ENCODE measurements at places on chromosomes 7 and 10.
A peak's percentile ranks its signal among the peaks of the same experiment; 100 is the strongest.

- DNase-seq, result no peak
Observed at GRCh38 chr7:20700453-20701227, 85.2 kb downstream of the ABCB5 start.

DNA sequence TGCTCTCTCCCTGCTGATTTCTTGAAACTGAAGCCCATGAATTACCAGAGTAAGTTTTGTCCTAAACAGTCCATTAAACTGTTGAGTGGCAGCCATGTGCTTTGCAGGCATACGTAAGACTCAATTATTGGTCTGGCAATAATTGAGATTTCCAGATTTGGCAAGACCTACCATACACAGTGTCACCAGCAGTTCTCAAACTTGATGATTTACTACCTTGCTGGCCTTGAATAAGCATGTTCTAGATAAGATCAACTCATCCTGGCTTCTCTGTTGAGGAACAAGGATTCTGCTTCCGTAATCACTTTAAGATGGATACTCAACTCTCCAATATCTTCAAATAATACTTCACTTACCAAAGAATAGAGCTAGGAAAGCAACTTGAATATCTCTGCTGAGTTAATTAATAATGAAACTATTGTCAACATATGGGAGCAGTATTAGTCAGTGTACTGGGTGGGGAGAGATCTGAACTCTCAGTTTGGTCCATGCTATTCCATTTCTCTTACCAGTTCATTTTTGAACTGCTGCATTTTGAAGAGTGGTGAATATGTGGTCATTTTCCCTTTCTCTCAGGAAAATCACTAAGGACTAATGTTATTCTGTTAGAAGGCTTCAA lies 181.4 kb downstream of the IPMK start:
- DNase-seq, result no peak

- DNase-seq, result no peak
Observed at GRCh38 chr10:127298381-127298780, 102.0 kb upstream of the INSYN2A start.

DNA sequence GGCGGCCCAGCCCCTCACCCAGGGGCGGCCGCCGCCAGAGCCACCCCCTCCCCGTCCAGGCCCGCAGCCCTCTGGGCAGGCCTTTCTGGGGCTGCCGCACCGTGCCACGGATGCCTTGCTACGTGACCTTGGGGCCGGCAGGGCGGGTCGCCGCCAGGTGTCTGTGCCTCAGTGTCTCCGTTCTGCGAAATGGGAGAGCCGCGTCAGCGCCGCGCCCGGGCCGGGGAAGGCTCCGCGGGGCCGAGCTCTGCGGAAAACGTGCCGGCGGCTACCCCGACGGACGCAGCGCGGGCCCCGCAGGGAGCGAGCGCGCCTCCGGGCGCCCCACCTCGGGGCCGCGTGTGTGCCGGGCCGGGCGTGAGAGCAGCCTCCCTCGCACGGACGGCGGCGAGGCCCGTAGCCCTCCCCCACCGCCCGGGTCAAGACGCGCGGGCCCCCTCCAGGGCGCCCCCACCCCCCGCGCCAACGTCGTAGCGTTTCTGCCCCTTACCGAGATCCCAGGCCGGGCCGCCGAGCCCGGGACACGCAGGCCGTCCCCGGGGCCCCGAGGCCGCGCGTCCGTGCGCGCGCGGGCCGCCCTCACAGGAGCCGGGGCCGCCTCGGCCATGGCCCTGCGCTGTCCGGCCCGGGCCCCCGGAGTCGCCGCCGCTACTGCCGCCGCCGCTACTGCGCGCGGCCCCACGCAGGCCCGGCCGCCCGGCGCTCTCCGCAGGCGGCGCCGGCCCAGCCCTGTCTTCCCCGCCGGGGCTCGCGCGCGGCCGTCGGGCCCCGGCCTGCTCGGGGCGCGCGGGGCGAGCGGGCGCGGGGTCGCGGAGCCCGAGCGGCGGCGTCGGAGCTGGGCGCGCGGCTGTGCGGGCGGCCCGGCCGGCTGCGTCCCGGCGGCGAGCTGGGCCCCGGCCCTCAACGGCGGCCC lies 1.1 kb downstream of the ZNF777 start:
- no peak for DNase-seq

- DNase-seq, result no peak
Observed at GRCh38 chr7:2220030-2220429, 12.7 kb downstream of the MAD1L1 start.

DNA sequence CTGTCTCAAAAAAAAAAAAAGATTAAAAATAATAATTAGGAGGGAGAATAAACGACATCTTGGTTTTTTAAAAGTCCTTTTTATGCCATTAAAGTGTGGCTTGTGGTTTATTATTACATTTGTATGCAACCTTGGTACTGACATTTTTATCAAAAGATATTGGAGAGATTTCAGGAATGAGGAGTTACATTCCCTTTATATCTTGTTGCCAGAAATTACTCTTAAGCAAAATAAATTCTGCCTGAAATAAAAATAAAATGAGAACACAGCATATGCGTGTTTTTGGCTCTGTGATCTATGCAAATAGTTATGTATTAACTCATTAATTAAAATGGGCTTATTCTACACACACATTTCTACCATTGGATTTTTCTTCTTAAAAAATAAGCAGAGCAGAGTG lies 202.4 kb downstream of the BICC1 start:
- no peak for DNase-seq

GRCh38 chr7:36591636-36592035 lies 132.7 kb downstream of the AOAH start:
- no peak for DNase-seq

- peak; percentile 51 for DNase-seq
Observed at GRCh38 chr7:13982940-13983677, 6.4 kb downstream of the ETV1 start.

DNA sequence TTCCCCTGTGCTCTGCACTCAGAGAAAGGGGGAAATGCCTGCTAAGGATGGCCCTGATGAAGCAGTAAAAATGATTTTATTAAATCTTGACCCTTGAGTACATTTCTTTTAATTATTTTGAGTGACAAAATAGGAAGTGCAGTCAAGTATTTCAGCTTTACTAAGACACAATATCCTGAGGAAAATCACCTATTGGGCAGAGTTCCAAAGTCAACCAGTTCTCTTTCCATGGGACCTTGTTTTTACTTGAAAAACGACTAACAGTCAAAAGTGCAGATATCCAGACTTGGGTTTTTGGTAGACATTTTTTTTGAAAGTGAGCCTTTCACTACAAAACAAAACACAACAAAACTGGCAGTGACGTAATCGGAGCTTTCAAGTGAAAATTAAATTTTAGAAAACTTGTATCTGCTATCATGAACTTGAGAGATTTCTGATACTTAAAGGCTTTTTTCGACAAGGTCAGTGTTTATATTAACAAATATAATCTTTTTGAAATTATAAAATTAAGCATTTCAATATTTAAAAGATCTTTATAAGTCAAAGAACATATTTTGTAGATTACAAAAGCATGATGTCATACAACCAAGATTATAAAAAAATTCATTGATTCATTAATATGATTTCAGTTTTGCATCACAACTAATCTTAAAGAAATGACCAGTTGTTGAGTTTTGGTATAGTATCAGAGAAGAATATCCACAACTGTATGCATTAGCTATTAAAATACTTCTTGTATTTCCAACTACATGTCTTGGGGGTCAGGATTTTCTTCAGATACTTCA lies 513.8 kb upstream of the AKR1E2 start:
- DNase-seq, result no peak

DNA sequence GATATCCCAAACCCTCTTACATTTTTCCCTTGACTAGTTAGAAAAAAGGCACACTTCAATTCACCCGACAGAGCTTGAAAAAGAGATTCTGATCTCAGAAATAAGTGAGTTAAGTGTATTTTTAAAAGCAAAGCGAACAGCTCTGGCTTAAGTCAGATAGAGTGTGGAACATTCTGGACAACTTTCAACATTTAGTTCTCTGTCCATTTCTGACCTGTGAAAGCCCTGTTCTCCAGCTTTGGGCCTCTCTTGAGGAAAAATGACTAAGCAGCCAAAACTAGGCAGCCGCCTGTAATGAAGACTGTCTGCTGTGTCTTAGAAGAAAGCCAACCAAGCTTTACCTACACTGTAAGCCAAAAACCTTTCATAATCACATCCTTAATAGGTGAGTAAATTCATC lies 50.5 kb downstream of the CDK6 start:
- DNase-seq, result no peak

GRCh38 chr10:48439581-48440041 lies 133.1 kb downstream of the MAPK8 start:
- no peak for DNase-seq

DNA sequence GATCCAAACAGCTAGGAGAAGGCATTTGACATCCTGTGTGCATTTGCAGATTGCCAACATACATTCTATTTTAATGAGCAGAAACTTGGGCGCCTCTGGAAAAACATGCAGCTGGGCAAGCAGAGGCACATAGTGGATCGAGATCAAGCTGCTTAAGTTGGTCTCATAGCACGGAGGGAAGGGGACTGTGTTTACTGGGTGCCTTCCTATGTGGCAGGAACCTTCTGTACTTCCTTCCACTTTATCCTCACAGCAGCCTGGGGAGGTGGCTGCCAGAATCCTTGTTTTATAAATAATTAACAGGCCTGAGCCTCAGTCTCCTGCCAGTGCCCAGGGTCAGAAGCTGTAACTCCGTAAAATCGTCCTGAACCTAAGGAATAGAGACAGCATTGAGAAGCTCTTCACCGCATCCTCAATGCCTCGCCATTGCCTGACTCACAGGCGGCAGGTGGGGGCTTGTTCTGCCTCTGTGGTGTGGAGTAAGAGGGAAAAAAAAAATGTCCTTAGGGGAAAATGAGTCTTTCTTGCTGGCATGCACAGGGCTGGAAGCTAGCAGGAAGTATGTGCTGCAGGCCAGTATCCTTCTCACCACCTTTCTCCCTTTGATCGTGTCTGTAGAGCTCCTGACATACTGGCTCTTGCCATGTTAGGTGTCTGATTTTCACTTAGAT lies 6.2 kb downstream of the VWA2 start:
- DNase-seq, result no peak

DNA sequence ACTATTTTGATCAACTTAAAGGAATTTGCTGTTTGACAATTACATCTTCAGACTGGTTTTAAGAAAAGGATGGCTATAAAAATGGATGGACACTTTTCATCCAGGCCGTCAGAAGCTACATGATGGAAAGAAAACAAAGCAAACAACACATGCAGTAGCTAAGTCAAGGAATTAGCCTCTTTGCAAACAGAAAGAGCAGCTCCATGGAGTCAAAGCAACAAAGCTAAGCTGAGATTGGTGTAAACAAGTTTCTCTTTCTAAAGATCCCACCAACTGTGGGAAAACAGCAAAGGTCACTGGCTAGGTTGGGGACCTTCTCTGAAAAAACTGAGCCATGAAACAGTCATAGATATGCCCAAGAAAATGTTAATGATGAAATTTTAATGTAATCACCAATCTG lies 98.9 kb downstream of the RNF133 start:
- no peak for DNase-seq

- no peak for DNase-seq
Observed at GRCh38 chr7:129479831-129480230, 22.5 kb upstream of the SMKR1 start.

- no peak for DNase-seq
Observed at GRCh38 chr10:62473241-62473640, 99.1 kb downstream of the ZNF365 start.

GRCh38 chr10:113259576-113260226 lies 293.2 kb upstream of the HABP2 start:
- DNase-seq, result no peak

DNA sequence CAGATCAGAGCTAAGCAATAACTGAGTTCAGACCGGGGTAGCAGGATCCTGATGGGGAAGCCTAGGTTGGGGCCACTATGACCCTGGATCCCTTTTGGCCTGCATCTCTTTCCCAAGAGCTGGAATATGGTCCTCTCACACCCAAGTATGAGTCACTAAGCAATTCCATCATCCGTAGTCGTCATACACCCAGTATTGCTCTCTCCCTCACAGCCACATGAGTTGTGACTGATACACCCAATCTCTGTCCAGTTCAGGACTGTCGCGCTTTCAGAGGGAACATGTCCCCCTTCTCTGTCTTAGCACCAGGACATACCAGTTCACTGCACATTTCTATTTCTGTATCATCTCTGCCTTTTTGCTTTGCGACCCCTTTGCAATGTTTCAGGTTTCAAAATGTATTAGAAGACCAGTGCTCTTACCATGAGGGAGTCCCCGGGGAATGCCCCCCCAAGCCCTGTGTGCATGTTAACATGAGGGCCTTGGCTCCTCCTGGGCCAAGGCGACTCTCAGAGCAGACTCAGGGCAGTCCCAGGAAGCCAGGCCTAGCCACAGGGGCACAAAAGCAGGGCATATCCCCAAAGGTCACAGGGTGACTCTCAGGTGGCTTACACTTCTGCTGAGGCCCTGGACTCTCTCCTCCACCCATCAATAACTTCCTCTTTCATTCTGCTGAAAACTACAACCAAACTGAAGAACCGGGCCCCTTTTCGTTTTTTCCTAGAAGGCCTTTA lies 75.3 kb upstream of the SAMD8 start:
- DNase-seq, result no peak

GRCh38 chr10:61822096-61822495 lies 79.4 kb upstream of the ARID5B start:
- DNase-seq, result no peak

DNA sequence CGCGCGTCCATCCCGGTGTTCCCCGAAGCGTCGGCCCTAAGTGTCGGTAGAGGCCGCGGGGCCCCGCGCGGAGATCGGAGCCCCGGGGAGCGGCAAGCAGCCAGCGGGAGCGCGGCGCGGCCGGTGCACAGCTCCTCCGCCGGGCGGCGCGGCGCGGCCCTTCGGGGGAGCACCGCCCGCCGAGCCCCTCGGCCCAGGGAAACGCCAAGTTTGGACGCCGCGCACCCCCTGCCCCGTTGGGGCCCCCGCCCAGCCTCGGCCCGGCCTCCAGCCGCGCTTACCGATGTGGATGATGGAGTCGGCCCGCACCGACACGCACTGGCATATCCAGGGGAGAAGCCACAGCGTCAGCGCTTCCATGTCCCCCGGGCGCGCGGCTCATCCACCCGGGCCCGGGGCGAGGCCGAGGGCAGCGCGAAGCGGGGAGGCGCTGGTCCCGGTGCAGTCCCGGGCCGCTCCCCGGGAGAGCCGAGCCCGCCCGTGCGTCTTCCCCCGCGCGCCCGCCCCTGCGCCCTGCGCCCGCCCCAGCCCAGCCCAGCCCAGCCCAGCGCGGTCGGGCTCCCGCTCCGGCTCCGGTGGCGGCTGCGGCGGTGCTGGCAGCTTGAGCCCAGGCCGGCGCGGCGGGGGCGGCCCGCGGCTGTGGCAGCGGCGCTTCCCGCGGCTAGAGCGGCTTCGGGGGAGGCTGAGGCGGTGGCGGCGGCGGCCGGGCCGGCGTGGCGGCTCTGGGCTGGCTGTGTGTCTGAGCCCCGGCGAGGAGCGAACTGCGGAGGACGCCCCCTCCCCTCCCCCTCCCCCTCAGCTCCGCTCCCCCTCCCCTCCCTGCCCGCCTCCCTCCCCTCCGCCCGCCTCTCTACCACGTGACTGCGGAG lies at the start of gene GRID1:
Gene GRID1, minus strand, starts transcription at position 763 of the 869 bp plus-strand sequence.
- DNase-seq, result peak; percentile 46

GRCh38 chr10:11249152-11249807 lies 231.6 kb downstream of the CELF2 start:
- no peak for DNase-seq

Data from NCI-H2081 (cell line).